ENCODE measurements at places on chromosomes 1 and 21.
A peak's percentile ranks its signal among the peaks of the same experiment; 100 is the strongest.

DNA sequence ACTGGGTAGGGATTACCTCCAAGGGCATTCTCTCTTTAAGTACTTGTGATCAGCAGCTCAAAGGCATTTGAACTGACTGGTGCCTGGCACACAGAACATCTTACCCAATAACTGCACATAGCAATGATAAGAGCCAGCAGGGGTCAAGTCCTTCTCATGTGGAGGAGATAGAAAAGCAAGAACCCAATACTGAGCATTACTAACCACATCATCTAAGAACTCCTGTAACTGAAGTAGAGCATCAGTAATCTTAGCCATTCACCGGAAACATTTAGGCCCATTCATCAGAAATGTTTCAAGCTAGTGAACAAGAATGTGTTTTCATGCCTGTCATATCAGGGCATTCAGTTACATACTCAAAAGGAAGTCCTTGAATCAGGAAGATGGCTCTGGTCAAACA lies 33.6 kb upstream of the THEM4 start:
- DNase-seq: no peak

DNA sequence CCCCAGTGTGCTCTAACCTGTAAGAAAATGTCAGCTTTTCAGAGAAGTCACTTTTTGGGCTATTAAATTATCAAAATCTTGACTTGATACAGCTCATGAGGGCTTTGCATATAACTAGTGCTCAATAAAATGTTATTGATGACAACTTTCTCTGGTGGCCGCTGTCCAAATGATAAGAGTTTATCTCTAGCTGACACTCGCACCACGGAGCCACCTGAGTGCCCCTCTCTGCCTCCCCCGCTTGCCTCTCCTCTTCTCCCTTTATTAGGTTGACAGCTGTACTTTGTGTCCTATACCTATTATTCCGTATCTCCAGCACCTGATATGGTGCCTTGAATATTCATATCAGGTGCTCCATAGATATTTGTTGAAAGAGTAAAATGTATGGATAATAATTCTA lies 82.8 kb downstream of the PHTF1 start:
- no peak for DNase-seq

GRCh38 chr1:91798241-91798648 lies 87.7 kb downstream of the TGFBR3 start:
- no peak for DNase-seq

DNA sequence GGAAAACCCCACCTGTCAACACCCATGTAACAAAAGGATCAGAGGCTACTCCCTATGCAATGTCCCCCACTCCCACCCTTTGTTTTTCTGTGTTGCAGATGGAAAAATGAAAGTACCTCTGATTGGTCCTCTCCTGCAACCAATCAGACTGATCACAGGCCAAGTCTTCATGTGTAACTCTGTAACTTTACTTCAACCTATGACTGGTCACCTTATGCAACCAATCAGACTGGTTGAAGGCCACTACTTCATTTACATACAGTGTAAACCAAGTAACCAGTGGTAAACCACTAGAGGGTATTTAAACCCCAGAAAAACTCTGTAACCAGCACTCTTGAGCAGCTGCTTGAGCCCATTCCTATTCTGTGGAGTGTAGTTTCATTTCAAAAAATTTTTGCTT lies 266.3 kb upstream of the OLFM3 start:
- no peak for DNase-seq

DNA sequence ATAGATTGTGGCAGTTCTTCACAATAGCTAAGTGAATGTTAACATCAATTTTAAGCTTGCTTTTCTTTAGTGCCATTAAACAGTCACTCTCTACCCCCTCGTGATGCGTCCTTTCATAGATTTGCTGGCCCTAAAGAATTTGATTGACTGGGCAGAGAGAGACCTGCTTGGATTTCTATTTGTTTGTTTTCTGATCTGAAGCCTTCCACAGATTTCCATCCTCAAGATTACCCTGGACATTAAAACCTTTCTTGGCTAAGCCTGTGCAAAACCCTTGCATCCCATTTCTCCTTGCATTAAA lies 17.8 kb downstream of the C1orf21 start:
- no peak for DNase-seq

DNA sequence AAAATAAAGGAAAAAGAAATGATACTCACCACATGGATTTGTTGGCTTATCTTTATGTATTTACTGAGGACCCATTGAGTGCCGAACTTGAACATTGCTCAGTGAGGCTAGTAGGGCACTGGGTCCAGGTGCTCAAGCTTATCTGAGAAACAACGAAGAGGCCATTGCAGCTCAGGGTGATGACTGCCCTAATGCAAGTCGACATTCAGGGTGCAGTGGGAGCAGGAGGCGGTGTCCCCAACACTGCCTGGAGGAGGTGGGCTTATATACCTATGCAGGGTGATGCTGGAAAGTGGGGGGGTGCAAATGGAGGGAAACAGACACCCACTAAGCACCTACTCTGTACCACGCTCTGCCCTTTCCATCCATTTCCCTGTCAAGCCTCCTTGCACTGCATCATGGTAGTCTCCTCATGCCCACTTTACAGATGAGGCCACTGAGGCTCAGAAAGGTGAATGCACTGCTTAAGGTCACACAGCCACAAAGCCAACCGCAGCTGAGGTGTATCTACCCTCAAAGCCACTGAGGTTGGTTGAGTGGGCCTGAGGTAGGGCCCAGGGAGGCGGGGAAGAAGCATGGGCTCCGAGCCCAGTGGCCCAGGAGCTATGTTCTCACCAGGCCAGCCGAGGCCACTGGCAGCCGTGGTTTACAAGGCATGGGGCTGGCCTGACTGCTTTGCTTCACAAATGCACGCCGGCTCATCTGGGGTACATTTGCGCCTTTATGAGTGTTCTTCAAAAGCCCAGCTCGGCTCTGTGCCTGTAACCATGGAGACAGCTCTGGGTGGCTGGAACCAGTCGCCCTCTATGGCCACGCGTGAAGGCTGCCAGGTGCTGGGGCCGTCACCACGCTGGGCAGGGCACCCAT lies 103.8 kb downstream of the EPHB2 start:
- DNase-seq: peak; percentile 41

- peak; percentile 83 for DNase-seq
Measured at GRCh38 chr1:205528887-205529825, 24.7 kb downstream of the CDK18 start.

DNA sequence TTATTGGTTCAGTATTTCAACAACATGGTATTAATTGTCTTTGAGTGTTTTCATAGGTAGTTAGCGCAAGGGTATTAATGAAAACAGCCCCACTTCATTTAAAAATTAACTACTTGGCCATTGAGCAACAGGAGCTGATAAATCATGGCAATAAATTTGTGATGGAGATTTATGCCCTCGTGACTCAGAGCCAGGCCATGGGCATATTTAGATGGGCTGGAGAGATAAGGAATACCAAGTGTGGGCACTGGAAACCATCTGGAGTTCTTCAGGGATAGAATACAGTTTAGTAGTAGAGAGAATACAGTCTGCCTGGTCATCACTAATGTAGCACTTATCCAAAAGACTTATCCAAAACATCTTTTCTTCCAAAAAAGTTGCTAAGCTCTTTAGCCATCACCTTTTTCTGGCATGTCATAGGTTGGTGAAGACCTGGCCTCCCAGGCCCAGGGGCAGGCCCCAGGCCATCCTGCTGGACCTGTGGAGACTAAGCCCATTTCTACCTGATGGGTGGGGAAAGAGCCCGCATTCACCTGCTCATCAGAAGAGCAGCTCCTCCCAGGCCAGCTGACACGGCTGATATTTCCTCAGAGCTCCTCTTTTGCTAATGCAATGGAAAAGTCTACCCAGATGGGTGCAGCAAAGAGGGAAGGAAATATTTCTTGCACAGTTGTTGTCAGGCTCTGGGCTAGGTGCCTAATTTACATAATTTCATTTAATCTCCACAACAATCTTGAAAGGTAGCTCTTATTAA lies 238.0 kb downstream of the TM2D1 start:
- DNase-seq: no peak

DNA sequence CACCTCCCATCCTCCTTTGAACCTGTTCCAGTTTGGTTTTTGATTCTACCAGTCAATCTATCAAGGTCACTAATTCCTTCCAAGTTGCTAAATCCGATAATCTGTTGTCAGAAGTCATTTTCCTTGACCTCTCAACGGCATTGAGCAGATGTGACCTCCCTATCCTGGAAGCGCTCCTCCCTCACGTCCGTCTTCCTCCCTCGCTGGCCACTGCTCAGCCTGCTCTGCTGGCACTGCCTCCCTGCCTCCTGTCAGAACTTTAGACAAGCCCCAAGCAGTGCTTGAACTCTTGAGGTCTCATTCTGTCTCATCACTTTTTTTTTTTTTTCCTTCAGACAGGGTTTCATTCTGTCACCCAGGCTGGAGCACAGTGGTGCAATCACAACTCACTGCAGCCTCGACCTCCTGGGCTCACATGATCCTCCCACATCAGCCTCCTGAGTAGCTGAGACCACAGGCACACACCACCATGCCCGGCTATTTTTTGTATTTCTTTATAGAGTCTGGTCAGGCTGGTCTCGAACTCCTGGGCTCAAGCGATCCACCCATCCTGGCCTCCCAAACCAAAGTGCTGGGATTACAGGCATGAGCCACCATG lies 4.4 kb upstream of the ACOT7 start:
- DNase-seq: no peak

- DNase-seq: no peak
Measured at GRCh38 chr1:99496067-99496466, 149.8 kb upstream of the PALMD start.

- no peak for DNase-seq
Measured at GRCh38 chr1:160520999-160521398, 2.1 kb downstream of the SLAMF6 start.

GRCh38 chr1:174995916-174996315 lies 3.8 kb upstream of the CACYBP start:
- no peak for DNase-seq

GRCh38 chr1:31579374-31579773 lies 3.1 kb downstream of the TINAGL1 start:
- DNase-seq: no peak

GRCh38 chr1:107254306-107254705 lies 113.5 kb downstream of the NTNG1 start:
- DNase-seq: no peak

DNA sequence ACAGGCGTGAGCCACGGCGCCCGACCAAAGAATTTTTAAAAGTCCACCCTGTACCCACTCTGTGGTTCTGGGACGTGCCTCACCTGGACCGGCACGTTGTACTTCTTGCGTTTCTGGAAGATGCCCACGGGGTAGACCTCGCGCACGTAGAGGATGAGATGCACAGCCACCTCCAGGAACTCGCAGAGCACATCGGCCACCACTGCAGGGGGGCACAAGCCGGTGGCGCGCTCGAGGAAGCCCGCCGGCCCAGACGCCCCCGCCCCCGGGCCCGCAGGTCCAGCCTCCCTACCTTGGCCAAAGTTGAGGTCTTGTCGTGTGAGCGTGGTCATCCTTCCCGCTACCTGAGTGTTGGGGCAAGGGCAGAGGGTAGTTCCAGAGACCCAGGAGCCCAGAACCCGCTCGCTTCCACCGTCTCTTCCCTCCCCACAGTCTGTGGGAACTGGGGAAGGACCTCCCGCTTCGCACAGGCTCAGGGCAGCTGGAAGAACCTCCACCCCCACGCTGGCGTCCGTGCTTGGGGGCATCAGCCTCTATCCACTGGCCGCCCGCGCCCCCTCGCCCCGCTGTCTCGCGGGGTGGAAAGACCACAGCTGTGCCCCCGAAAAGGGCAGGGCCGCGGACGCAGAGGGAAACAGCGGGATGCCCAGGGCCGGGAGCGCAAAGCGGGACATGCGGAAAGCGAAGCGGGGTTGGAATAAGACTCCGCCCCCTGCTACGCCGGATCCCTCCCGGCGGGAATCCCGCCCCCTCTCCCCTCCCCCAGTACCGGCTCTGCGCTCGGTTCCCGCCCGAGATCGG lies 478 bp downstream of the MAD2L2 start:
- DNase-seq: no peak

GRCh38 chr1:112461200-112461871 lies 47.4 kb upstream of the WNT2B start:
- no peak for DNase-seq

DNA sequence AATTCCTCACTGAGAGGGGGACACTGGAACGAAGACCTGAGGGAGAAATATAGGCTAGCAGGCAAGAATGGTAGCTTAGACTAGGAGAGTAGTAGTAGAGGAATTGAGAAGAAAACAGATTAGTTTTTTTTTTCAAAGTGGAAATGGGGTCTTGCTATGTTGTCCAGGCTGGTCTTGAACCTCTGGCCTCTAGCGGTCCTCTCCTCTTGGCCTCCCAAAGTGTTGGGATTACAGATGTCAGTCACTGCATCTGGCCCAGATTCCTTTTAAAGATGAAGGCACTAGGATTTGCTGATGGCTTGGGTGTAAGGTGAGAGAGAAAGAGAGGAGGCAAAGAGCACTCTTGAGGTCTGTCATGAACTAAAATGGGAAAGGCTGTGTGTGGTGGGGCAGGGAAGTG lies 30.1 kb downstream of the NFASC start:
- no peak for DNase-seq

DNA sequence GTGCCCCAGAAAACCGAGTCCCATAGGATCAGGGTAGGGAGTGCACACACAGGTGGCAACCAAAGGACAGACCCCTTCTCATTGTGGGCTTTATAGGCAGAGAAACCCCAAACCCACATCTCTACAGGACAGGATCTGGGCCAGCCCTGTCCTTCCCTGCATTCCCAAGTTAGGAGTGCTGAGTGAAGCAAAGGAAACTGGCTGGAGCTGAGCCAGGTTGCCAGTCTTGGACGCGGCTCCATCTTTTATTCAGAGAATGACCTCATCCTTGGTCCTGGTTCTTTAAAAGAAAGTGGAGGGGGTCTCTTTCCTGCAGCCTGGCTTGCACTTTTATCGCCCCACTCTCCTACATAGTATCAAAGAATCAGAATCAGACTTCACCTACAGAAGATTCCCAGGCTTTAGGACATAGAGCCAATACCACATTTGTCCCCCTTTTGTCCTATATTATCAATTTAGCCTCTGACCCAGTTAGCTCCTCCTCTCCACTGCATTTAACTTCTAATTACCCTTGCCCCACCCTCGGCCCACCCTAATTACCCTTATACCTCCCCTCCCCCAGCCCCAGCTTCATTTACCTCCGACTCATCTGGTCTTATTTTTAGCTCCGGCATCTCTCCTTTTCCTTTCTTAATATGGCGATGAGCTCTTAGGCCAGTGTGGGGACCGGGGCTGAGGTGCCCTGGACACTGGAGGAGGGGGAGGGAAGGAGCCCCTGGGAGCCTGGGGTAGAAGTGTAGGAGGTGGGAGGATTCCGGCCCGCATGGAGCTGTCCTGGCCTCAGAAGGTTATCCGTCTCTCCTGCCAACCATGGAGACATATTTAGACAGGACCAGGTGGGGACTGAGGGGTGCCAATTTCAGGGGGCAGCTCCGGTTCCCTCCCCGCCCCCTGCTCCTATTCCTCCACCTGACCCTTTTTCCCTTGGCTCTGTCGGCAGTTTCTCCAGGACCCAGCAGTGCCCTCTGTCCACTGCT lies at the start of gene CASQ1:
Gene CASQ1 (plus strand): TSS at position 927 of the 977 bp plus-strand sequence. CDS start 177 bp downstream, outside the sequence.
- DNase-seq: no peak
